ENCODE measurements at places on chromosomes 13 and 19.
A peak's percentile ranks its signal among the peaks of the same experiment; 100 is the strongest.

GRCh38 chr19:11453468-11454341 is 18.3 kb downstream of the PRKCSH start:
- no peak for DNase-seq

GRCh38 chr19:14425696-14426138 is 6.6 kb upstream of the DDX39A start:
- DNase-seq, result no peak

- no peak for DNase-seq
Measured at GRCh38 chr13:50574731-50575130, 268.8 kb downstream of the DLEU7 start.

GRCh38 chr13:23570099-23570920 is at the start of gene TNFRSF19:
Gene TNFRSF19, plus strand, starts transcription at chr13:23570412. Its CDS starts 19,772 bp downstream, at chr13:23590184.
- no peak for DNase-seq

DNA sequence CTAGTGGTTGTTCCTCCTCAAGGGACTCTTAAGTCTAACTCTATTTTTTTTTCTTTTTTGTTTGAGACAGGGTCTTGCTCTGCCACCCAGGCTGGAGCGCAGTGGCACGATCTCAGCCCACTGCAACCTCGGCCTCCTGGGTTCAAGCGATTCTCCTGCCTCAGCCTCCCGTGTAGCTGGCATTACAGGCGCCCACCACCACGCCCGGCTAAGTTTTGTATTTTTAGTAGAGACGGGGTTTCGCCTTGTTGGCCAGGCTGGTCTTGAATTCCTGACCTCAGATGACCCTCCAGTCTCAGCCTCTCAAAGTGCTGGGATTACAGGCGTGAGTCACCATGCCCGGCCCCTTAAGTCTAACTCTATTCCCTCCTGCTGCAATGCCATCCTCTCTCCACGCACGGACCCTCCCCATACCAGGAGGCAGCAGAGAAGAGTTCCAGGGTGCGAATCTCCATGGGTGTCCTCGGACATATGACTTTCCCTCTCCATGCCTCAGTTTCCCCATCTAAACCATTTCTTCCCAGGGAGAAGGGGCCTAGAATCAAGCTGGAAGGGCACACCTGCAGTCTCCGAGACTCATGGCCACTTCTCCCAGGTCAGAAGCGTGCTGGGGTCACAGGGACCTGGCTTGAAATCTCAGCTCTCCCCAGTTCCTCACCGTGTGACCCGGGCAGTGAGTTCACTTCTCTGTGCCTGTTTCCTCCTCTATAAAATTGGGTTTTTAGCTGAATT is 6.0 kb upstream of the BCL3 start:
- no peak for DNase-seq

DNA sequence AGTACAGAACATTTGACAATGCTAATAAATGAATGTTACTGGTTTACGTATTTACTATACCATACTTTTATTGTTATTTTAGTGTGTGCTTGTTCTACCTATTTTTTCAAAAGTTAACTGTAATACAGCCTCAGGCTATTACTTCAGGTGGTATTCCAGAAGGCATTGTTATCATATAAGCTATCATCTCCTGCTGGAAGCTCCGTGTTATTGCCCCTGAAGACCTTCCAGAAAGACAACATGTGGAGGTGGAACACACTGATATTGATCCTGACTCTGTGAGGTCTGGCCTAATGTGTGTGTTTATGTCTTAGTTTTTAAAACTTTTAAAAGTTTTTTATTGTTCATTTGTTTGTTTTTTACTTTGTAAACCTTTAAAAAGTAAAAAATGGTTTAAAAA is 509.8 kb upstream of the SPRY2 start:
- DNase-seq, result no peak

- DNase-seq, result no peak
Measured at GRCh38 chr13:97537110-97537509, 103.1 kb downstream of the RAP2A start.

- DNase-seq, result no peak
Measured at GRCh38 chr13:98390086-98390715, 186.7 kb downstream of the STK24 start.

GRCh38 chr13:26956522-26957142 is 196.0 kb upstream of the GPR12 start:
- no peak for DNase-seq

- DNase-seq, result no peak
Measured at GRCh38 chr13:79901336-79901735, 420.4 kb downstream of the NDFIP2 start.

DNA sequence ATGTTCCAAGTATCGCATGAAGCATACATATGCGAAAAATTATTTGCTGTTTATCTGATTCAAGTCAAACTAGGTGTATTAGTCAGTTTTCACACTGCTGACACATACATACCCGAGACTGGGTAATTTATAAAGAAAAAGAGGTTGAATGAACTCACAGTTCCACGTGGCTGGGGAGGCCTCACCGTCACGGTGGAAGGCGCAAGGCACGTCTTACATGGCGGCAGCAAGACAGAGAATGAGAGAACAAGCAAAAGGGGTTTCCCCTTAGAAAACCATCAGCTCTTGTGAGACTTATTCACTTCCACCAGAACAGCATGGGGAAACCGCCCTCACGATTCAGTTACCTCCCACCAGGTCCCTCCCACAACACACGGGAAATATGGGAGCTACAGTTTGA is 13.0 kb upstream of the PROZ start:
- no peak for DNase-seq

DNA sequence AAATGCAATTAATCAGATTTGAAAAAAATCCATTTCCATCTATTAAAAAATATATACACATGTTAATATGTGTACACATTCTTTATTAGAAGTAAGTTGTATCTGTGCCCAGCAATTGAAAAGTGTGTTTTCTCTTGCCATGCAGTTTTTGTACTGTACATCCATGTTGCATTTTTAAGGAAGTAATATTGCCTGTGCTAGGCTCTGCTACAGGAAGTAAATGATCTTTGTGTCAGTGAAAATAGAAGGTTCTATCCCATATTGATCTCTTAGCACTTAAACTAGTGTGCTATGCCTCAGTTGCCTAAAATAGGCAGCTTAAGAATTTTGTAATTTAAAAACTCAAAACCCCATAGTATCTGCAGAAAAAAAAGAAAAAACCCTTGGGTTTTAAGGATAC is 122.5 kb downstream of the CDK8 start:
- DNase-seq, result no peak

DNA sequence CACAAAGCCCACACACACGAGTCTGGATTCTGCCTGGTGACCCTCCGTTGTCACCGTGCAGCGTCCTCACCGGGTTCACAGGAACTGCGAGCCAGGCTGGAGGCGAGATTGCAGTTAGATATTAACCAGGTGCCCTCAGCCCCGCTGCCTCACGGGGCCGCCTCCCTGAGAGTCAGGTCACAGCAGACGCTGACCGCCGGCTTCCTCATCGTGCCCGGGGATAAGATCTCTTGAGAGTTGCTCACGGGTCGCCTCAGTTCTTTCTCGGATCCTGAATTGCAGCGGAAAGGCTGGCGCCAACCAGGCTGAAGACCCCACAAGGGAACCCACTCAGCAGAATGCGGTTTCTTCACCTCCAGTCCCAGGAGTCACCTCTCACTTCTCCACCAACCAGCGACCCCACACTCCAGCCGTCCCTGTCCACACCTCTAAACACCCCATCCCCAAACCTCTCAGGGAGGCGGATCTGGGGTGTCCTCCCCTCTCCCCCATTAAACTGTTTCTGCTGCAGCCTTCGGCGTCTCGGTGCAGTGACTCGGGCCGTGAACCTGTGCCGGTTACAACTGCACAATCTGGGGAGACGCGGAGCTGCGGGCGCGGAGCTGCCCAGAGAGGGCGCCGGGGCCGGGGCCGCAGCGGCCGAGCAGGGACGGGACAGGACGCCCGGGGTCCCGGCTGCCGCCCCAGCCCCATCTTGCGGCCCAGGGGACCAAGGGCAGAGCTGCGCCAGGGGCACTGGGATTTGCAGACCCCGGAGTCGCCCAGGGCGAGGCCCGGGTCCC is 591 bp downstream of the ZNF823 start:
- DNase-seq, result no peak

DNA sequence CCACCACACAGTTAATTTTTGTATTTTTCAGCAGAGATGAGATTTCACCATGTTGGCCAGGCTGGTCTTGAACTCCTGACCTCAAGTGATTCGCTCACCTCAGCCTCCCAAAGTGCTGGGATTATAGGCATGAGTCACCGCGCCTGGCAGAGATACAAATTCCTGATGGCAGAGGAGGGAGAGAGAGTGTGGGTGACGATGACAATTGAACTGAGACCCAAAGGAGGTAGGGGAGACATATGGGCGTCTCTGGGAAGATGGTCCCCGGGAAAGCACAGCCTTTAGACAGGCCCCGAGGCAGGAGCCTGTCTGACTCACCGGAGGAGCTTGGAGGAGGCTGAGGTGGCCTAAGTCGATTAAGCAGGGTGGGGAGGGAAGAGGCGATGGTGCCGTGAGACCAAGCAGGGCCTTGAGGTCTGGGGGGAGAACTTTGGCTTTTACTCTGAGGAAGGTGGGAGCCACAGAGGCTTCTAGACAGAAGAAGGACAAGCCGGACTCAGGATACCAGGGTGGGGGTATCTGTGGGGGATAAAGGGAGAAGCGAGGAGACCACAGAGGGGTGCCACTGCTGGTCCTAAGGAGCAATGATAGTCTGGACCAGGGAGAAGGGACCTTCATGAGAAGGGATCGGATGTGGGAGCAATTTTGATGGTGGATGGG is 38.2 kb downstream of the ARRDC2 start:
- DNase-seq, result no peak

GRCh38 chr19:41341669-41342490 is 11.8 kb downstream of the TGFB1 start:
- no peak for DNase-seq

- no peak for DNase-seq
Measured at GRCh38 chr19:13118424-13119193, 545 bp downstream of the NACC1 start.

DNA sequence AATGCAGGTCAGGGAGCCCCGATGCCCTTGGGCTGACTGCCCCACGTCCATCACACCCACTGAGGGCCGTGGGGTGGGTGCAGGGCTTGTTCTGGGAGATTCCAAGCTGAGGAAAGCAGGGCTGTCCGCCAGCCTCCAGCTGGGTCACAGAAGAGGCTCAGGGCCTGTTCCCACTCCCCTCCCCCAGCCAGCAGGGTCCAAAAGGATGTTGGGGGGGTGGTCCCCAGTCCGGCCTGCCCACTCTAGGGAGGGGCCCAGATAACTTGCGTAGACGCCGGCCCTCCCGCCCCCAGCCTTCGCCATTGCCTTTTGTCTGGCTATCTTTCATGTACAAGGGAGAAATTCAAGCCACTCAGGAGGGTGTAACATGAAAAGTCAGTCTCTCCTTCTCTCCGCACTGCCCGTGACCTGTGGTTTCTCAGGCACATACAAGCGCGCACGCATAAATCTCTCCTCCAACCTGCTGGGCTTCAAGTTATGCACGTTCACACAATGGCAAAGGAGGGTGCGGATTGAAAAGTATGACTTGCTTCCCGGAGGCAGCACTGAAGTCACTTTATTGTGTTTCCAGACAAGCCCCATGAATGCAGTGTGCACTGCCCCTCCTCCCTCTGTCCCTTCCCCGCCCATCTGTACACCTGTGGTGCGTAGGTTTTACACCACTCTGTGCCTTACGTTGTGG is 20.2 kb downstream of the CARM1 start:
- DNase-seq, result no peak

- no peak for DNase-seq
Measured at GRCh38 chr19:2455851-2456570, 748 bp downstream of the LMNB2 start.

GRCh38 chr19:48933382-48933932 is at the start of gene DHDH:
Gene DHDH, plus strand, starts transcription at chr19:48933699. Its CDS starts 23 bp downstream, at chr19:48933722.
- DNase-seq, result peak; percentile 95

GRCh38 chr13:85995788-85996418 is 196.7 kb upstream of the SLITRK6 start:
- no peak for DNase-seq

DNA sequence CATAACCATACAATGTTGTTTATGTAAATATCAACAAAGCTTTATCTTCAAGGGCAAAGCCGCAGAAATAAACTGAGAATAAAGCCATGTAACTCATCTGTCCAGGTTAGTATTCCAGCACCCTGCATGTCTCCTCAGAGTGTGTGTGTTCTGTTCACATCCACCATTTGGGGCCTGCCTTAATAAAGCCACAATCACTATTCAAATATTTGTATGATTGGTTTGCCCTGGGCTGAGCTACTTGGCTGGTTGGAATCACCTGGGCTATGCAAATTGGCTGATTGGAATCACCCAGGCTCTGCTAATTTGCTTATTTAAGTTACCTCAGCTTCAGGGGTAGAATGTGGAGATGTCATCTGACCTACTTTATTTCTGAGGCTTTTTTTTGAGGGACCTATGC is 42.4 kb upstream of the ZNF737 start:
- DNase-seq, result no peak

DNA sequence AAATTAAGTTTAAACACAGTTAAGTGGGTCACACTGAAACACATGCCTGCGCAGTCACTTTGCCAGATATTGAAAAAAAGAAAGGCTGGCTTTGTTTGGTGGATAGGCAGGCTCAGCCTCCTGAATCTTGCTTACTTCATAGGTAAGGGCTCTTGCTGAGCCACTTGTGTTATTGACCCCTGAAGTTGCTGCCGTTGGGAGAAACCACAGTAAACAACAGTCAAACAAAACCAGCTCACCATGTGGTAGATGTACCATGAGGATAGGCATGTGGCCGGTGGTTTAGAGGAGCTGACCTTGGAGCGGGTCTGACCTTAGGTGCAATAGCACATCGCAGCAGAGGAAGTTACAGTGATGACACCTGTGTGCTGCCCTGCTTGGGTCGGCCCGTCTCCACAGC is 52.2 kb downstream of the SPATA13 start:
- no peak for DNase-seq

DNA sequence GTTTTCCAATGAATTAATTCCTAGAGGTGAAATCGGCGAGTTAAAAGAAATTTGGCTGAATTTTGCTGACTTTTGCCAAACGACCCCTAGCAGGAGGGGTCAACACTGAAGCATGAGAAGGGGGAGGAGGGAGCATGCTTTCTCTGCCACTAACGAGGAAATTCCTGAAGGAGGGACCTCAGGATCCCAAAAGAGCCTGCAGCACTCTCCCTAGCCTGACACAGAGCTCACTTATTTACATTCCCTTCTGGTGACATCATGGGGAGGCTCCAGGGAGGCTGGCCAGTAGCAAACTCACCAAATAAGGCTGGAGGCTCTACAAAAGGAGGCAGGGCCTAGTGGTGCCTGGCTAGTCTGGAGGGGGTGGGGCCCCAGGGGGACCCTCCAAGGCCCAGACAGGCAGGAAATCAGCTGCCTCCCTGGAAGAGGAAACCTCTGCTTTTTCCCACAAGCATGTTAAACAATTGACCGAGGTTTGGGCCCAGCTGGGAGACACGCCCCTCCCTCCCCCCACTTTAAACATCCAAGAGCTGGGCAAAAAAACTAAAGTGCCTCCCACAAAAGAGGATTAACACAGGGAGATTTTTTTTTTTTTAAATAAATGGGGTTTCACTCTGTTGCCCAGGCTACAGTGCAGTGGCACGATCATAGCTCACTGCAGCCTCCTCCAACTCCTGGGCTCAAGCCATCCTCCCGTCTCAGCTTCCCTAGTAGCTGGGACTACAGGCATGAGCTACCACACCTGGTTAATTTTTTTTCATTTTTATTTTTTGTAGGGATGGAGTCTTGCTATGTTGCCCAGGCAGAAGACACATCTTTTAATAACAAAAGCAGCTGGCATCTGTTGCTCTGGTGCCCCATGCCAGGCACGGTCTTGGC is 2.1 kb downstream of the DAPK3 start:
- peak; percentile 99 for DNase-seq
